Stimulated activated CD4-positive, alpha-beta T cell treated with anti-CD3 and anti-CD28 coated beads, Interleukin-4, amount 100 ng/mL, for 48 hours (primary cell): ENCODE measurements at places on chromosomes 6 and 20.
A peak's percentile ranks its signal among the peaks of the same experiment; 100 is the strongest.

- DNase-seq: no peak
Observed at GRCh38 chr6:111423960-111424846, 58.8 kb downstream of the REV3L start.

DNA sequence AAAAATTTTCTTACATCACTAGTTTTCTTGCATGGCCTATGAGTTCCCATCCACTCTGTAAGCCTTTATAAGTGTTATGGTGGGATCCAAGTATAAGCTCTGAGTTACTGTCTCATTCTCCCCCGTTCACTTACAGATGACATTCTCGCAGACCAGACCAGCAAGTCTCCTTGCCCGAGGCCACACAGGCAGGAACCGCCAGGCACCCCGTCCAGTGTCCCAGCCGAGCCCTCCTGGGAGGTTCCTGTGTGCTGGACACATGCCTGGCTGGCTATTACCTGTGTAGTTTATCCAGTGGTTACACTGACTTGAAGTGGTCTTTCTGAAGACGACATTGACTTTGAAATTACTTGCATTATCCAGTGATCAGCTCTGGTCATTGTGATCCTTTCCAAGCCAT lies 234.8 kb upstream of the QKI start:
- DNase-seq: no peak

- DNase-seq: no peak
Observed at GRCh38 chr6:129684903-129685661, 24.9 kb downstream of the ARHGAP18 start.

GRCh38 chr6:66326228-66326627 lies 619.2 kb upstream of the EYS start:
- no peak for DNase-seq

DNA sequence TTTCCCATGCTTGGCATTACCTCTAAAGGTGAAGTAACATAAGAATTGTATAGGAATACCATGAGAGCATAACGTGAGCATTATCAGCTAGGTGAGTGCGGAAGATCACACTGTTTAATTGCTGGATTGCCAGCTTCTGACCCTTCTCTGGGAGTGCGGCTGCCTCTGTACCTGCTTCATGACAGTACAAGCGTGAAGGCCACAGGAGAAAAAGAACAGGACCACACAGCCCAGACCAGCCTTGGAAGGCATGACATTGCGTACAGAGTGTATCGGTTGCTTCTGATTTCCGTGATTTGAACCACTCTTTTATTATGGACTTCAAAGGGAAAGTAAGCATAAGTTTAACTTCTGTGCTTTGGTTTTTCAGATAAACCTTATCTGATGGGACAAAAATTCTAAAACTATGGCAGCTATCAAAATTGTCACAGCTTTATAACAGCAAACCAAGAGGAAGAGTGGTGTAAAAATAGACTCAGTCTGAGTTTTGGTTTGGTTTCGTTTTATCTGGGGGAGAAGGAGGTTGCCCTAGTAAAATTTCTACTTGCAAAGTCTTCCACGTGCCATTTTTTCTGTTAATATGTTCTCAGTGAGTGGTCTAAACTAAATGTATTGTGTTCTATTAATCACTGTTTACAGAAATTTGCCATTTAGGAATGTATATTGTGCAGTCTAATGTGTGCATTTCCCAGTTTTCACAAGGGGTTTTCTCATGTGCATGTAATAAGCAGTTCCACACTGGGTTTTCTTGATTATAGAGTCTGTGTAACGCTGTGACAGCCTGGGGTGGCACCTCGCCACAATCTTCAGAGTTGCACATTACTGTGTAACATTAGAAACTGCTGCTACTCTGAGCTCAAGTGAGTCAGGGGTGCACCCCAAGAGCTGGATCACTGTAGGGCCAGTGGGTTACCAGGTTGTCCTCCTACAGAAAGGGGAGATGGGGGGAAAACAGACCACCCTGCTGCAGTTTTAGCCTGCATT lies 97.3 kb downstream of the RPP40 start:
- DNase-seq: no peak

- DNase-seq: no peak
Observed at GRCh38 chr6:105056646-105057045, 99.7 kb downstream of the LIN28B start.

DNA sequence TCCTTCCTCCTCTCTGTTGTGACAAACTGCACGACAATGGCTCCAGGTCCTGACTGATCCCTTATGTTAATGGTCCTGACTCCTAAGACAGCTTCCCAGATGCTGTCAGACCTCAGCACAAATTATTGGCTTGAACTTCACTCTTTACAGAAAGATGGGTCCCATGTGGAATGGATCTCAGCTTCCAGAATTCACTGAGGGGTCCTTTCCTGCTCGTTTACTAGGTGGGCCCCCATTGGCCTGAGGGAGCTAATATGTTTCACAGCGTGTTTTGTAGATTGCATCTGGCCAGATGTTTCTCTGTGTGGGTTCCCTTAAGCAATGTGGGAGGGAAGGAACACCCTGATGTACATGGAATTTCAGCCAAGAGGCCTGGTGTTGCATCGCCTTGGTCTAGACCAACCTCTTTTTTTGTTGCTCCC lies 826.6 kb downstream of the MAFB start:
- DNase-seq: no peak

DNA sequence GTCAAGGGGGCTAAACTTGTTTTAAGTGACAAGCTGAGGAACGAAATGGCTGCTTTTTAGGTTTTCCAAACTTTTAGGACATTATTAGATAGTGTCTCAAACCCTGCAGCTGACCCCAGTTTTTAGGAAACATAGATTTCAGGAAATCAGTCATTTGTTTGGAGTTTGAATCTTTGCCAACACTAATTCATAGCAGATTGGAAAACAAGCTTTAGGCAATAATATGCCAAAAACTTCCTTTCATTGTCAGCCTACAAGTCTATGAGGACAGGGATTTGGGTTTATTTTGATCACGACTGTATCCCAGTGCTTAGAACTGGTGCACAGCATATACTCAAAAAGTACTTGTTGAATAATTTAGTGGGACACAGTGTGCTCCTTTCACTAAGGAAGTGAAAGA lies 123.2 kb downstream of the TINAG start:
- no peak for DNase-seq

- no peak for DNase-seq
Observed at GRCh38 chr6:454148-454991, 62.8 kb downstream of the IRF4 start.

DNA sequence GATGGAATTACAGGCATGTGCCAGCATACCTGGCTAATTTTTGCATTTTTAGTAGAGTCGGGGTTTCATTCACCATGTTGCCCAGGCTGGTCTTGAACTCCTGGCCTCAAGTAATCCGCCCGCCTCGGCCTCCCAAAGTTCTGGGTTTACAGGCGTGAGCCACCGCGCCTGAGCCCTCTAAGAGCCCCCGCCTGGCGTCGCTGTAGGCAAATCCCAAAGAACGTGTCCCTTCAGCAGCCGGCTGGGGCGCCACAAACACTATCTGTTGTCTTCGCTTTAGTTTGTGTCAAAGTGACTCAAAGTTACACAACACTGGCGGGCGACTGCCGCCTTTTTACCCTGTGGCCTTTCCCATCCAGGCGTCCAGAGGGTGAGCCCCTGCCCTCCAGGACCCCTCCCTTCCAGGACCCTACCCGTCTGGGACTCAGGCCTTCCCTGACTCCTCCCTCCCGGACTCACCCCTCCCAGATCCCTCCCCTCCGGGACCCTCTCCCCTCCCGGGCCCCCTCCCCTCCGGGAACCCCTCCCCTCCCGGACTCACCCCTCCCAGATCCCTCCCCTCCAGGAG lies 940 bp upstream of the ADRM1 start:
- peak; percentile 84 for DNase-seq

GRCh38 chr6:15171026-15171425 lies 74.8 kb upstream of the JARID2 start:
- DNase-seq: no peak
